Stimulated activated effector memory CD8-positive, alpha-beta T cell treated with anti-CD3 and anti-CD28 coated beads, Interleukin-12 subunit alpha, Interleukin-12 subunit beta, amount 100 ng/mL, for 72 hours (primary cell): ENCODE measurements at places on chromosomes 3 and 15.

DNA sequence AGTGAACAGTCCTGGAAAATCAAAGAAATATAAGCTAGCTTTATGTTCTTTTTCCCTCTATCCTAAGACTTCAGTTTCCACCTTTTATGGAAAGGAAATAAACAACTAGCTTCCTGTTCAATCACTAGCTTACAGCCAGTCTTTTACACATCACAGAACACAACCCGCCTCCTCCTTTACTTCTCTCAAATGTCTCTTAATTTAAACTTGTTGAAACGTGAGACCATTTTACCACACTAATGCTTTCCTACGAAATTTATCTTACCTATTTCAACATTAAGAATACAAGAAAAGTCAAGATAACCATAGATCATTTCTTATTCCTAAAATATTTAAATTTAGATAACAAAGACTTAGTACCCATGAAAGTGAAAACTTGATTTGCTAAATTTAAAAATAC is 6.2 kb downstream of the PRTG start:
- DNase-seq = no peak

DNA sequence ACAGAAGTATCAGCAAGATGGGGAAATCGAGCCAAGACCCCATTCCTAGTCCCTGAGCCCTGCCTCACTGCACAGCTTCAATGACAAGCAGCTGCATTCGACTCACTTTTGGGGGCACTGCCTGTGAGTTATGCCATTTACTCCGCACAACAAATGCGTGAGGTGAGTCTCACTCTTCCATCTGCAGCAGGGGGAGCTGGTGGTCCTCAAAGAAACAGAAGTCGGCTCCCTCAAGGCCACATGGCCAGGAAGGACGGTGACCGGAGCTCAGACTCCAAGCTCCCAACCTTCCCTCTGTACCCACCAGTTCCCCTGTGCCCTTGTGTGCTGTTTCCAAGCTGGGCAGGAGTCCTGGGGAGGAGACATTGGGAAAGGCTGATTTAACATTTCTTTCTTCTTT is 127.7 kb upstream of the IQSEC1 start:
- no peak for DNase-seq

DNA sequence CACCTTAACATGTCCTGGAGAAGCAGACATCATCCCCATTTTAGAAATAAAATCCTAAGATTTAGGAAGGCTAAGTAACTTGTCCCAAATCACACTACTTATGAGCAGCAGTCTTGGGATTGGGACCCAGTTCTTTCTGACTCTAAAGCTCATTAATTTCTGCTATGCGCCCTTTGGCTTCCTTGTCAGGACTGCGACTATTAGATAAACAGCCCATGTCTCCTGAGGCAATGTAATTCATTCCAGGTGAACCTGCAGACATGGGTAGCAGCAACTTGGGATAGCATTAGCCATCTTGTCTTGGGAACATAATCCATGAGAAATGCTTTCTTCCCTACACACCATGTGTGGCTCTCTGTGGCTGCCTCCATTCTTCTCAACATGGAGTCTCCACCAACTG is 32.3 kb upstream of the FBN1 start:
- DNase-seq = no peak

DNA sequence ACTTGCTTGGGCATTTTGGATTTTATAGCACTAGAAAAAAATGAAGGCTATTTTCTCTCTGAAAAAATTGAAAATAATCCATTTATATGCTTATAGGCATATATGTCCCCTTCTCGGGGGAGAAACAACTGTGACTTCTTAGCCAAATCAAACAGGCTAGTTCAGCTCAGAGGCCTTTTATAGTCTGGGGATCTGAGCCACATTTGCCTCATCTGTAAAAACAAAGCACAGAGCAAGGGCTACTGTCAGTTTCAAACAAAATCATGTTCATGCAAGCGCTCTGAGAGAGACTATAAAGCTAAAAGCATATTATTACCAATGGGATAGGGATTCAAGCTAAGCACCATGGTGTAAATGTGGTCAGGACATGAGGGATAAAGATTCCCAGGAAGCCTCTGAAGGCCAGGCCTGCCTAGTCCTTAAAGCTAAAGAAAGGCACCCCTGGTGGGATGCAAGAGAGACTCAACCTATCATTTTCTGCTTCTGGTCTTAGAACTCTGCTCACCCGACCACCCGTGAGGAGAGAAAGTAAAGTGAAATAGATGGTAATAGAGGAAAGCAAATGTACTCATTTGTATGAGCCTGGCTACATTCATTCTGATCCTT is 51.0 kb upstream of the IL12A start:
- no peak for DNase-seq

GRCh38 chr15:68426116-68426515 is 5.8 kb downstream of the ITGA11 start:
- no peak for DNase-seq

DNA sequence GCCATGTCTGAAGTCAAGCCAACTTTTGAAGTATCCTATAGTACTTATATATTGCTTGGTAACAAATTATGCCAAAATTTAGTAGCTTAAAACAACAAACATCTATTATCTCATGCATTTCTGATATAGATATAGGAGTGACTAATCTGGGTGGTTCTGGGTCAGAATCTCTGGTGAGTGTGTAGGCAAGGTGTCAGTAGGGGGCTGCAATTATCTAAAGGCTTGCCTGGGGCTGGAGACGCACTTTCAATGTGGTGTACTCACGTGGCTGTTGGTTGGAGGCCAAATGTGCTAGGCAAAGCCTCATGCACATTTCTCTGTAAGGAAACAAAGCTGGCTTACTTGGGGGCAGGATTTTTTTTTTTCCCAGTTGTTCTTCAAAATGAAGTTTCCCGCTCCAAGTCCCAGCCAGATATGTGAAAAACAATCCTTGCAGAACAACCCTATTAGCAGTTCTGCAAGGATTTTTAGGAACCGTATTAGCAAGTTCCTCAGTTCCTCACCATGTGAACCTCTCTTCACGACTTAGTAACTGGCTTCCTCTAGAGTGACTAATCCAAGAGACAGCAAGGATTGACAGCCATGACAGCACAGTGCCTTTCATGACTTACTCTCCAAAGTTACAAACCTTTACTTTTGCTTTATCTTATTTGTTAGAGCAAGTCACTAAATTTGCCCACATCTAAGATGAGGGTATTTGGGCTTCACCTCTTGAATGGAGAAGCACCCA is 25.8 kb downstream of the GREM1 start:
- no peak for DNase-seq

DNA sequence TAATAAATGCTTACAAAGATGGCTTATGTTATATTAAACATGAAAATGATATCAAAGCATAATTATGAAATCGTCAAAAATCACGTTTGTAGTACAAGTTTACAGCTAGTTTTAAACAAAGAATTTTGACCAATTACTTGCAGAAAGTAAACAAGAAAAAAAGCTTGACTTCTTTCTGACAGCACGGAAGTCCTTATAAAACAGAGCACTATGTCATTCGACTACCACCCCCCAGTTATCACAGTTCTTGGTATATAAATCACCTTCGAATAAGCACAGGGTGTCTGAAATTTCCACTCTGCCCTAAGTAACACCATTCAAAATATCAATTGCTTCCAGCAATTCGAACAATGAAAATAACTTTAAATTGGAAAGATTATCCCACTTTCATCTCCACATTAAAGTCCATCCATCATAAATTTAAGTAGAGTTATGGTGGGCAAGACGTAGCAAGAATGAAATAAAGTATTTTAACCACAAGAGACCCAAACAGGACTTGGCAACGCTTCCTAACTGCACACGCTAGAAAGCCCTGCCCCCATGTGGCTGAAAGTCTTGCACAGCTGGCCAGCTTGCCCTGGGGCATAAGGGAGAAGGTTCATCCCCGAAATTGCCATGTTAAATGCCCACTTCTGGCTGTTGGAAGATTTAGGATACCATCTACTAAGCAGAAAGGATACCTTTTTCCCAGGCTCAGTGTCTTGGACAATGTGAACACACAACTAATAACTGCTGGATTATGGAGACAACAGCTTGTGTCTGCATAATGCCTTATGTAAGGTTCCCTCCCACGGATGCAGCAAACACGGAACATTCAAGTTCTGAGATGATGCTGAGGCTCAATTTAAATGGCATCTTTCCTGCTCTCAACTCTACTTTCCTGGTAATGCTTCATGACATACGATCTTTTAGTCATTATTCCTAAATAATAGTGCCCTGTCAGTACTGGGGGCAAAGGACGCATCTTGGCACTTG is 116.4 kb upstream of the TJP1 start:
- no peak for DNase-seq

GRCh38 chr15:69625328-69625727 is 172.7 kb downstream of the RPLP1 start:
- DNase-seq = no peak

GRCh38 chr15:100112636-100113305 is 229.0 kb downstream of the ADAMTS17 start:
- DNase-seq = no peak

DNA sequence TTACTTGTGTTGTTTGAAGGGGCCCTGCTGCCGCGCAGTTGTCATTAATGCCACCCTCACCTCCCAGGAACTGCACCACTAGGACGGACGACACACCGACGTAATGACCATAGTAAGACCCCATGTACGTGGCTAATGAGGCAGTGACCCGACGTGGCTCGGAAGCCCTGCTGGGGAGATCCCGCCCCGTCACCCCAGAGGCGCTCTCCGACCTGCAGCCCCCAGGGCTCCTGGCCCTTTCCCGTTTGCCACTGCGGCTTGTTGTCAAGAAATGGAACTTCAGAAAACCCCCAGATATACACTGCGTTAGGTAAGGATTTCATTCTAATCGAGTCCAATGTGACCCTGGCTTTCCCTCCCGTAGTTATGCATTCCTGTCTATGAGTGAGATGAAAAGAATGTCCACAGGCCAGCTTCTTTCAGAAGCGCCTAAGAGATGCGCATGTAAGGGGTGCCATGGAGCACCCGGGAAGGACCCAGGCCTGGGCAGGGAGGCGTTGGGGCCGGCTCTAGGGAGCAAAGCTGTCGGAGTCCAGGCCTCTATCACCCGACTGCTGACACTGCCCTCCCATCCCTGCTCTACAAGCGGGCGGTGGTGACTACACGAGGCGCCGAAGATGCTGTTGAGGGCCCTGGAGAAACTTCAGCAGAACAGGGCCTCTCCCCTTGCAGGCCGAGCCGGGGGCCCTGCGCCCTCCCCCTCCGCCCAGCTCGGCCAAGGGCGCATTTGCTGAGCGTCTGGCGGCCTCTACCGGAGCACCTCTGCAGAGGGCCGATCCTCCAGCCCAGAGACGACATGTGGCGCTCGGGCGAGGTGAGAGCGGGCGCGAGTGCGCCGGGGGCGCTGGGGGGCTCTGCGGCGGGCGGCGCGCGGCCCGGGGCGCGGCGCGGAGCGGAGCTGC is at the start of gene GABRA5:
Gene GABRA5 (plus strand): TSS at position 765 of the 902 bp plus-strand sequence. CDS start 2,187 bp downstream, outside the sequence.
- DNase-seq = no peak

DNA sequence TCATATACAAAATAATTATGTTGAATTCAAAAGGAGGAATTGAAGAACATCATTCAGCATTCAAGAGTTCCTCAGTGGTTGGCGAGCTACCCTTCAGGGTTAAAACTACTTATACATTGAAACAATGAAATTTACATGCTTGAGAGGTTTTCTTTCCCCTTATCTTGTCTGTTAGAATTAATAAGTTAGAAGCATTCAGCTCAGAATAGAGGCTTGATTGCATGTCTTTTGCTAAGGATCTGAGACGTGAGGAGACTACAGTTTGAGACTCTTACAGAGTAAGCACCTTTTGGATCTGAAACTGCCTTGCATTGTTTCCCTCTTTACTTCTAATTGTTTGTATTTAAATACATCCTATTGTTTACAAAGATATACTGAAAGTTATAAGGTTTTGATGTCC is 157.6 kb downstream of the NSUN3 start:
- no peak for DNase-seq

- DNase-seq = no peak
Measured at GRCh38 chr15:56948000-56948763, 29.7 kb downstream of the TCF12 start.

GRCh38 chr3:186844908-186845307 is 2.4 kb downstream of the ADIPOQ start:
- DNase-seq = no peak

- no peak for DNase-seq
Measured at GRCh38 chr15:28273468-28273867, 48.5 kb downstream of the HERC2 start.

GRCh38 chr3:149421764-149422163 is 44.3 kb upstream of the TM4SF1 start:
- no peak for DNase-seq

DNA sequence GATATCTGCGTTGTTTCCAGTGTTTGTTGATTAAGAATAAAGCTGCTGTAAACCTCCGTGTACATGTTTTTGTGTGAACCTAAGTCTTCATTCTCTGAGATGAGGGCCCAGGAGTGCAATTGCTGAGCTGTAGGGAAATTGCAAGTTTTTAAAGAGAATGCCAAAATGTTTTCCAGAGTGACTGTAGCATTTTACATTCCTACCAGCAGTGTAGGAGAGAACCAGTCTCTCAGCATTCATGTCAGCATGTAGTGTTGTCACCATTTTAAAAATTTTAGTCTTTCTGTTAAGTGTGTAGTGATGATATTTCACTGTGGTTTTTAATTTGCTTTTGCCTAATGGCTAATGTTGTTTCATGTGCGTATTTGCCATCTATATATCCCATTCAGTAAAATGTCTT is 3.4 kb upstream of the MGLL start:
- no peak for DNase-seq

DNA sequence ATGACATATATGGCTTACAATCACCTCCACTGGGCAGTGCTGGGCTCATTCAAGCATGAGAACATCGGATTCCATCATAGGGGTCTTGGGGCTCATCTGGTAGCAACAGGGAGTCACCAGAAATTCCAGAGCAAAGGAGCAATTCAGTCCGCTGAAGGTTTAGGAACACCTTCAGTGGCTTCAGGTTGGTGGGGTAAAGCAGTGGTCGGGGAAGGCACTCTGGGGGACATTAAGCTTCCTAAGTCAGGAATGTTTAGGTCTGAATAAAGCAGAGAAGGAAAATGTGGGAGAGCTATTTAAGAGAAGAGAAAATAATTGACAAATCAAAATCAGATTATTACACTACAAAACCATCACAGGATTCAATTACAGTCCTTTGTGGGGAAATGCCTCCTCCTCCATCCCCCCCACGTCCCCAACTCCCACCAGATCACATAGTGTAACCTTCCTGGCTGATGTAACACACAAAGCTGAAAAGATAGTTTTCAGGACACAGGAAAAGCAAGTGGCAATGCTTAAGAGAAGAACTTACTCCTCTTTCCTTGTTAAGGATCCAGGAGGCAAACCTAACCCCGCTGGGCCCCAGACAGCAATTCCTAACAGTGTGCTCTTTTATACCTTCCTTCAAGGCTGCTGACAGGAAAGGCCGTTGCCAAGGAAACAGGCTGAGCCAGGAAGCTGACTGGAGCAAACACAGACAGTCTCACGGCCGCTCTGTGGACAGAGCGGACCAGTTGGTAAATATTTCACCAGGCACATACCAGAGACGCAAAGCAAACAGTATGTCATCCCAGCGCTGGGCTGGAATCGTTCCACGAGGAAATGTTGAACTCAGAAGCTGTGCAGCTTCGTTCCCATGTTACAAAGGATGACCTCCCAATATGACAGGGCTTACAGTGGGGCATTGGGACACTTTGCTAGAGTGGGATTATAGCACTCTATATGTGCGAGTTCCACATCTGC is 57.5 kb upstream of the LMCD1 start:
- DNase-seq = no peak
